ENCODE measurements at places on chromosomes 13 and 19.
A peak's percentile ranks its signal among the peaks of the same experiment; 100 is the strongest.

- no peak for DNase-seq
Observed at GRCh38 chr13:113923376-113924063, 50.4 kb downstream of the C13orf46 start.

GRCh38 chr13:97316390-97316789 is 94.3 kb downstream of the MBNL2 start:
- no peak for DNase-seq

DNA sequence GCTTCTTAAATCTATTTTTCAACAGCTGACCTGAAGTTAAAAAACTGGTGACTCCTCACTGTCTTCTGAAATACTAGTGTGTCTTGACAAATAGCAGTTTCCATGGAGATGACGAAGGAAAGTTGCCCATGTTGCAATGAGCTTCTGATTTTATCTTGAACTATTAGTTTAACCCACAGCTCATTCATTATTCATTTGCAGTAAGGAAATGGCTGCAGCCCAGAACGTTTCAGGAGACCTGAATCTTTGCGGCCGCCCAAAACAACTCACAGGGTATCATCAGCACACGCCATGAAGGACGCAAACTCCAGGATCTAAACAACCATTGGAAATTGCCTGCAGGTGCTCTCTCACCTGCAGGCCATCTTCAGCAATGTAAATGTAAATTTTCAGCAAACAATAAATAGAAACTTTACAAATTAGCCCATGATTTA is 142.5 kb downstream of the DCLK1 start:
- DNase-seq: no peak

GRCh38 chr19:18846862-18847548 is 15.2 kb downstream of the UPF1 start:
- DNase-seq: peak; percentile 64

GRCh38 chr13:39326469-39327171 is 276.4 kb downstream of the LHFPL6 start:
- DNase-seq: no peak

Data from cerebellar nuclear complex (tissue), 1 donor.